CD4-positive, alpha-beta T cell treated with Interferon alpha-2 for 1 hour (primary cell): ENCODE measurements at places on chromosomes 1 and 21.

DNA sequence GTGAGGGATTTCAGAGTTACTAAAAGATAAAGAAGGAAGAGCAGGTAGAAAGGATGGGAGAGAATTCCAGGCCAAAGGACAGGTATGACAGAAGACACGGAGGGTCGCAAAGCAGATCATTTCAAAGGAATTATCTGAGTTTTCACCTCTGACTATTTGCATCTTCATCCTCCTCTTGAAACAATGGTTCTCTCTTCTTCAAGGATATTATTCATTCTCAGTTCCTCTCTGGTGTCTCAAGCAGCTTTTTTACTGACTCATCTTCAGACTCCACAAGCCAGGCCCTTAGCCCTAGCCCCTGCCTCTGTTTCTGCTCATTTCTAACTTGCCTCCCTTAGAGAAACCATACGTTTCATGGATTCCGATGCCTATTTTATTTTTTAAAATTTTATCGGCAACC lies 15.0 kb downstream of the DDX59 start:
- DNase-seq = no peak

GRCh38 chr1:9723068-9723805 lies 71.7 kb downstream of the PIK3CD start:
- DNase-seq = no peak

DNA sequence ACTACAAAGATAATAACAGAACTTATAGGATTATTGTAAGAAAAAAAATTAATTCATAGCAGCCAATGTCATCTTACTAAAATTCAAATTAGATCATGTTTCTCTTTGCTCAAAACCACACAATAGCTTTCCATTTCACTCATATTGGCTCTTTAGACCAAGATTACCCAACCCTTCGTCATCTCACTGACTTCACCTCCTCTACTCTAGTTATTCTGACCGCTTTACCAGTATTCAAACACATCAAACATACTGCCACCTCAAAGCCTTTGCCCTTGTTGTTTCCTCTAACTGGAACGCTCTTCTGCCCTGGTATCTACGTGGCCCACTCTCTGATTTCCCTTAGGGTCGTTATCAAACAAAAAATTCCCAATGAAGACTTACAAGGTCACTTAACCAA lies 1.7 kb downstream of the ANGPTL3 start:
- no peak for DNase-seq

DNA sequence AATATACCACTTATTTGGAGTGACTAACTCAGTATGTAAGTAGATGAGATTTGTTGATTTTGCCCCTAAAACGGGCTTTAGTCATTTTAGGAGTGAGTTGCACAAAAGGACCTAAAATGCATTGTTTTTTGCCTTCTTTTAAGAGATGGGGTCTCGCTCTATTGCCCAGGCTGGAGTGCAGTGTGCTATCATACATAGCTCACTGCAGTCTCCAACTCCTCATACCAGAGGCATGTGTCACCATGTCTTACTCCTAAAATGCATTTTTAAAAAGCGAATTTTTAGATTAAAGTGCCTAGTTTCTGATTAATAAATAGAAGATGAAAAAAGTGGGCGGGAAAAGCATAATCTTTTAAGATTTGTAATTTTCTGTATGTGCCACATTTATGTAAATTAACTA lies 11.5 kb upstream of the NEXN start:
- no peak for DNase-seq

- no peak for DNase-seq
Observed at GRCh38 chr1:53188099-53188498, 8.5 kb upstream of the CPT2 start.

GRCh38 chr1:58466630-58467241 lies 79.8 kb downstream of the OMA1 start:
- no peak for DNase-seq

DNA sequence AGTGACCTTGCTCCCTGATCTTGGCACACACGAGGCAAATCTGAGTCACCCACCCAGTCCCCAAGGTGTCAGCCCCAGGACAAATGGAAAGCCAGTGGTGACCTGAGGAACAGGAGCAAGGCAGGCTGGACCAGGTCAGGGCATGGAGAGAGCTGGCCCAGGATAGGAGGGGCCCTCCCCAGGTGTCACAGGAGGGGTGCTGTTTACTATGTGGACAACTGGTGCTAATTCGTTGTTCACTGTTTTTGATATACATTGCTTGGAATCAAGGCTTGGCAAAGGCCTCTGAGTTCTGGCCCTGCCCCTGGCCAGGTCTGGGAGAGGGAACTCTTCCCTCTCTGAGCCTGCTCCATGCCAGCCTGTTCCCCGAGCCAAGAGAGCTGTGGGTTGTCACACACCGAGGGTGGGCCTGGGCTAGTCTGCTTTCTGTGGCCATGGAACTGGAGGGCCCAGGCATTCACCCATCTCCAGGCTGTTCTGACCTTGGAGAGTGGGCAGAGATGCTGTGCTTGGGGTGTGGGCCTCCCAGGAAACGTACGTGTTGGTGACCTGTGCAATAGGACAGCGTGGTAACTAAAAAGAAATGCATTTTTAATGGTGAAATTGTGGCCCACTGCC lies 41.8 kb downstream of the CRYAA start:
- DNase-seq = no peak

DNA sequence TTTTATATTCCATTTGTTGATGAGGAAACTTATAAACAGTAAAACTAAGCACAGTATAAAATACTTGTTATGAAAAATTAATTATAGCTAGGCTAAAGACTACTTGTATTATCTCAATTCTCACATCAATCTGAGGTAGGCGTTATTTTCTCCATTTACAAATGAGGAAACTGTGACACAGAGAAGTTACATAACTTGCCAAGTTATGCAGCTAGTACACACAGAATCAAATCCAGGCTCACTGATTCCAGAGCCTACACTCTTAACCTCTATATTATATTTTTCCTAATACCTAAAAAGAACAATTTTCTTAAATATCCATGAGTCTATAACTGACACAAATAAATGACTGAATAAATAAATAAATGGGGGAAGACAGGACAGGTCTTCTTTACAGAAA lies 11.2 kb upstream of the VPS45 start:
- no peak for DNase-seq

DNA sequence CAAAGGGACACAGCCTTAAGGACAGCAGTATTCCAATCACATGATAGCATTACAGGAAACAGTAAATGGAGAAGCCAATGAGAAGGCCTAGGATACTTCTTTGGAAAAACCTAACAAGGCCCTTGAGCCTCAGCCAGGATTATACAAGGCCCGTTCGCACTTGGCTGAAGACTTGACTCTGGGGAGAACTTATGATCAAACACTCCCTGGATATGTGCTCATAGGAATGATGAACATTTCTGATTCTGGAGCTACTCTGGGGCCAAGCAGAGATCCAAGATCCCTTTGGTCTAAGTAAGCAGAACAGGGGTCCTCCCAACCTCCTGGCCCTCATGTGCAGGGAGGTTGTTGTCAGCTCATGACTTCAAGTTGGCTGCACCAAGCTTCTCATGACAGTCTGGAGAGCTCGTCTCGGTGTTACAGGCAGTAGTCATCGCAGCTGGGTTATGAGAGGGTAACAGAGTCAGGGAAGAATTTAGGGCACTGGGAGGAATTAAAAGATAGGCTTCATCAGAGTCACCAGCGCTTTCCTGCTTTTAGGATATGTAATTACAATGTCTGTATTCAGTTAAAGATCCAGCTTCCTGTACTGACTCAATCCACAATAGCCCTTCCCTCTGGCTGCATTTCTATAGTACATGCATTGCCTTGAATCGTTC lies 92.5 kb upstream of the IRF2BP2 start:
- no peak for DNase-seq

DNA sequence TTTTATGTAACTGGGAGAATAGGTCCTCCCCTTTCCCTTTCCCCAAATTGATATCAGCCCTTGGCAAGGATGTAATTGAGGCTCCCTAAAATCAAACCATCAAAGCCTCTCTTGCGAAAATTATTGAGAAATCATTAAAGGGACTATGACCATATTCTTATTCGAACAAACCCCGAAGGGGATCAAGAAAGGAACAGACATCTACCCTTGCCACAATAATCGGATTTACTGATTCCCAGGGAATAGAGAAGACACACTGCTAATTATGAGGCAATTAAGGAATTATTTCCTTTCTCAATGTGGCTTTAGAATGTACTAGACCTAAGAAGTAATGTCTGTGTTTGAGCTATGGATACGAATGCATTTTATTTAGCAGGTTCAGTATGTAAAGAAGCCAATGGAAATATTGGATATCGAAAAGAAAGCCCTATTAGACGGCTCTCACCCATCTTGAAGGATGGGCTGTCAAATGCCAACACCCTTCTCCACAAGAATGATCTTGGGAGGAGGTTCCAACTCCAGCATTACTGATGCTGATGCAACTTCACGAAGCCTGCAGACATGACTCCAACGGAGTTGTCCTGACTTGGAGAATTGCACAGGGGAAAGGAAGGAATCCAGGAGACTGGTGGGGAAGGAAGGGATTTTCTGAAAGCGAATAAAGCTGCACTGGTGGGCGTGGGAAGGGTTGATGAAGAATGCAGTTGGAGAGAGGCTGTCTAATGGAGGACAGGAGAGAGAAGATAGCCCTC lies 11.6 kb upstream of the PTPRF start:
- no peak for DNase-seq

GRCh38 chr1:174785510-174785909 lies 214.2 kb upstream of the CACYBP start:
- no peak for DNase-seq

DNA sequence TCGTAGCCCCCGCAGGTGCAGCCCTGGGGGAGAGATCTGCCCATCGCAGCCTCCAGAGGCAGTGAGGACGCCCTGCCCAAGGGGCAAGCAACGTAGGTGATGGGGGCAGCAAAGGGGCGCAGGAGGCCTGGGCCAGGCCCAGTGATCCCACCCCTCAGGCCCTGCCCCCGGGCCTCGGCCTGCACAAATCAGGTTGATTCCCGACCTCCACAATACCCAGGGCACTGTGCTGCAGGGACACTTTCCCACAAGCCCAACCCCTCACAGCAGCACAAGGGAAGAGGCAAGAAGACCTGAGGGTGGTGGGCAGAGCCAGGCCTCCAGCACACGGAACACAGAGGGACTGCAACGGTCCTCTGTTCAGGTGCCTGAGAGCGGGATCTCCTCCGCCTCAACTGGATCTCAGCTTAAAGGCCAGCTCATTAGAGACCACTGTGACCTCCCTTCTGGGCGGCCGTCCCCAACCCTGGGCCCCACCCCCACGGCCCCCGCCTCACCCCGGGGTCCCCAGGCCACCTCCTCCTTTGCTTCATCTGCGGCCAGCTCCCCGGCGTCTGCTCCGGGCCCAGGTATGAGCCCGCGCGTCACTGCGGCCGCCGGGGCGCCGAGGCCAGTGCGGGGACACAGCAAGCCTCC lies 812 bp upstream of the ARF1 start:
- DNase-seq = no peak

DNA sequence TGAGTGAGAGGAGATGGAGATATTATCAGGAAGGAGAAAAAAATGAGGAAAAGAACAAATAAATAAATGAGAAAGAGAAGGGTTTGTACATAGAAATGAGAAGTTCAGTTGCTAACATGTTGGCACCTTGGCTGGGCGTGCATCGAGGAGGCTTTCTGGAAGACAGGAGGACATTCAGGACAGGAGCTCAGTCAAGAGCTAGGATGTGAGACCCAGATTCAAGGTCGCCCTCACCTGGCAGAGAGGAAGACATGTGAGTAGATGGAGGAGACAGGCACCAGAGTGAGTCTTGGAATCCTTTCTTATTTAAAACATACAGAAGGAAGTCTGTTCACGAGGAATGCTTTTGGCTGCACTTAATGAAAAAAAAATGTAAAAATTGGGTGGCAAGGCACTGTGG lies 640.9 kb downstream of the NPHP4 start:
- DNase-seq = no peak

GRCh38 chr1:159338018-159338417 lies 35.9 kb downstream of the FCER1A start:
- DNase-seq = no peak

GRCh38 chr1:84541679-84542078 lies 32.6 kb downstream of the CTBS start:
- DNase-seq = peak; percentile 9

GRCh38 chr1:160247053-160247452 lies 15.3 kb downstream of the DCAF8 start:
- DNase-seq = no peak

- no peak for DNase-seq
Observed at GRCh38 chr1:32142446-32143301, 34.8 kb downstream of the KPNA6 start.

DNA sequence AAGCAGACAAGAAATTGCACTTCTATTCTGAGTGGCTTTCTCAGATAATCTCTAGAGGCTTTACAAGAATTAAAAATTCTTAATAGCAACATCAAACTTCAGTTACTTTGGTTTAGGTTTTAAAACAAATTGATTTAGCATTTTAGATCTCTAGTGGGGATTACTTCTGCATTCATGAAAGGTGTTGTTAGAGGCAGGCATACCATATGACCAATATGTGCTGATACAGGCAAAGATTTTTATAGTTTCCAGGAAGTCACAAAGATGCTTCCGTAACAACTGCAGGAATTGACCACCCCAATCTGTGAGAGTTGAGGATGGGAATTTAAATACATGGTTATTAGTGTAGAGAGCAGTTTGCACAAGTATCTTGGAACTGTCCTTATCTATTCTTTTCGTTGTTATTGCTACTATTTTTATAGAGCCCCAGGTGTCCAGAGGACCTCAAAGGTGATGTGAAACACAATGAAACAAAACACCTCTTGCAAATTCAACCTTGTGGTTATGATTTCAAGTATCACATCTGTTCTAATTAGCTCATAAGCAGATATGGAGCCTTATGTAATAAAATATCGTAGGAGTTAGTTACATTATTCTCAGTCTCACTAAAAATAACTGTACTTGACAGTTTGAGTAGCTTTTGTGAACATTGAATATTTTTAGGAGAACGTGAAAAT lies 512.7 kb upstream of the ADGRL4 start:
- DNase-seq = no peak

DNA sequence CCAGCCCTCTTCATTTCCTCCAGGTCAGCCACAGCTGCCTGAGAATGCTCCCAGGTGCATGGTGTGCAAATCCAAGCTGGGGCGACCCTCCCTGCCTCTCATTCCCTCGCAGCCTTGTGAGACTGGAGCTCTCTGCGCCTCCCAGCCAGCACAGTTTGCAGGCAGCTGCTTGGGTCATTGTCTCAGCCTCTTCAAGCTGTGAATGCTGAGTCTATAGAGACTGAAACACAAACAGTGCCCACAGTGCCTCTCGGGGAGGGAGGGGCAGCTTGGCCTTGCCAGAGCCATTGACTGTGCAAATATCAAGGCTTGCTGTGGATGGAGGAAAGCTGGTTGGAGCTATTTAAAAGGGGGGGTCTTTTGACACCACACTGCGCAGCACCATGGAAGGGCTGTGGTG lies 10.6 kb downstream of the PLXNA2 start:
- no peak for DNase-seq

GRCh38 chr1:232667094-232667777 lies 37.3 kb upstream of the SIPA1L2 start:
- DNase-seq = no peak
